ENCODE measurements at places on chromosomes 4 and X.

- no peak for DNase-seq
These were observed 10.1 kb upstream of the NEUROG2 start for GRCh38 chr4:112526061-112526460.

DNA sequence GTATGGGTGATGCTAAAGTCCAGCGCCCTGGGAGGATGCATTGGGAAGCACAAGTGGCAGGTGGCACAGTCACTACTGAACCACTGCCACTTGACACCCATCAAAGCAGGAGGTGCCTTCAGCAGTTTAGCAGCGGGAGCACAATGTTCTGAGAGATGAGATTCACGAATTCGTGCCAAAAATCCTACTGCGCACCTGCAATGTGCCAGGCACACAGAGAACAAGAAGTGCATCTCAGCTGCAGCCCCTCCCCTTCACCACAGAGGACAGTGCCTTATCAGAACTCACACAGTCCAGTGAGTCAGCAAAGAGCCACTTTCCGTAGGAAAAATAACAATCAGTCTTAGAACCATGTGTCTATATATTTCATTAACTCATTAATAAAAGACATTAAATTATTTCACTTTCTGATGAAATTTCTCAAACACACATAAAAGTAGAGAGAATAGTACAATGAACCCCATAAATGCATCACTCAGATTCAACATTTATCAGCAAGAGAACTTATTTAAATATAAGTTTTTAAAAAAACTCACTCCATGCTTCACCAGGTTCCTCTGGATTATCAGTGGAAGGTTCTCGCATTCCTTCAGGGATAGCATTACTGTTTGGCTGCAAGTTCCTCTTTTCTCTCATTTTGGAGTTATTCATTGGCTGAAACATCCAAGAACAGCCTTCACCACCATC, 47.0 kb downstream of the BEND2 start:
- no peak for DNase-seq

DNA sequence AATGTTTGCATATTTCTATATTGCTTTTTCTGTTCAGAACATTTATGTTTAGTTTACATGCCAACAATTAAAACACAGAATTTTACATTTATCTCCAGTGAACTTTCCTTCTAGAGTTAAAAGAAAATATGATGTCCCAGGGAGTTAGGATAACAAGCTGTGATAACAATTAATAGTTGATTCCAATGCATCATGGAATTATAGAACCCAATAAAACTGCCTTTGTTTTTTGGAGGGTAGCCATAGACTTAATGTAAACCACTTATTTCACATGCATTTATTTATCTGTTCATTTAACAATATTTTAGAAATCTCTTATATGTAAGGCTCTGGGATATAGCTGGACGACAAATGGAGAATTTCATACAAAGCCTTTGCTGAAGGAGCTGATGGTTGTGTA, 180.0 kb downstream of the CFAP299 start:
- DNase-seq, result no peak

GRCh38 chr4:38489924-38490639, 173.9 kb upstream of the KLF3 start:
- no peak for DNase-seq

DNA sequence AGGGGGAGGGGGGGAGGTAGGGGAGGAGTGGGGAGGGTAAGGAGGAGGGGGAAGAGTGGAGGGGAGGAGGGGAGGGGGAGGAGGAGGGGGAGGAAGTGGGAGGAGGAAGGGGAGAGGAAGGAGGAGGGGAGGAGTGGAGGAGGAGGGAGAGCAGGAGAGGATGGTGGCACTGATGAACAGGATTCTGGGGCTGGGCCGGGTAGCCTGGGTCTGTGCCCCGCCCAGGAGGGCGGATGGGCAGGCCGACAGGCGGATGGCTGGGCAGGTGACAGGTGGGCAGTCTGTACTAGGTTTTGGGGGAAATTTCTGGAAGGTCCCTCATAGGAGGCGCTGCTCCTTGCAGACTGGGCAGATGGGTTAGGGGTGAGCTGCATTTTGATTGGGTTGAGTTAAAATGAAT, 66.0 kb upstream of the ADRA2C start:
- DNase-seq, result no peak

DNA sequence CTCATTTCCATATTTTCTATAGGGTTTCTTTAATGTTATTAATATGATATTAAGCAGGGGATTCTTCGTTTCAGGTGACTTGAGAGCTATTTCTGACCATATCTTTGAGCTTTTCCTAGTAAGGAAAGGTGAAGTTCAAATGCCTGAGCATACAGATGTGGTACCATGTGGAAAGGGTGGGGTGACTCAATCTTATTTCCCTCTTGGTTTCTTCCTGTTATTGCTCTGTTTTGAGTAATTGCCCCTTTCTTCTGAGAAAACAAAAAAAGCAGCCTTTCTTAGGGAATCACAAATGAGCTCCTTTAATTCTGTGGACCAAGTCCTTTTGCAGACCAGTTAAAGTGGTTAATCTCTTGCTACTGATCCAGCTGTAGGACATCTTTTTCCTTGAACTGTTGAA, 41.0 kb upstream of the AGA start:
- DNase-seq, result no peak

DNA sequence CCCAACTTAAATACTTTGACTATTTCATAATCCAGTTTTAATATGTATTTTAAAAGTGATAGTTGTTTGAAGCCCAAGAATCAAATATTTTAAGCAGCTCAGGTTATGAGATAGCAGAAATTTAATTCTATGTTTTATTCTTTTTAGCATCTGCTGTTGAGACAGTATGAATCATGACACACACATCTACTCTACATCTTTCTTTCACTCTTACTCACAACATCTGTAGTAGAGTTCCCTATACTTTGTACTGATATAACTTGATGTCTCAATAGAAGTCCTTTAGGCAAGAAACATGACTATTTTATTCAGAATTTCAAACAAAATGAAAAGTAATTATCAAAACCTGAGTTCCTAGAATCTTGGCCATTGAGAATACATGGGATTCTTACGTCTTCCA, 187.9 kb upstream of the GNPDA2 start:
- DNase-seq, result no peak

GRCh38 chr4:146506272-146506671, 15.5 kb downstream of the SLC10A7 start:
- no peak for DNase-seq

DNA sequence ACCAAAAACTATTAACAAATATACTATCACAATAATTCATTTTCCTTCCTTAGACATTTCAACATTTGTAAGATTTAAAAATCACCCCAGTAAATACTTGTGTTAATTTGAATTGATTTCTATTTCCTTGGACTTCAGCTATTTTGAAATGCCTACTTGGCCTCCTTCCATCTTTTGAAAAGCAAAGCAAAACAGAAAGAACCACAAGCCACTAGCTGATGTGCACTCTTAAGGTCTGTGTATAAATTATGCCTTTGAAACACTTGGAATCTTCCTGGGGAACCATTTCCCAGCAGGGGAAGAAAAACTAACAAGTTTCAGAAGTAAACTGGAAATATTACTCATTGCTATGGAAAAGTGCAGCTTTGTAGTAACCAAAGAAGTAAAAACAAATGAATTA, 139.8 kb downstream of the CLCN4 start:
- no peak for DNase-seq

GRCh38 chr4:82528868-82529267, 32.9 kb downstream of the TMEM150C start:
- no peak for DNase-seq

GRCh38 chr4:74583757-74584156, 138.8 kb downstream of the AREG start:
- DNase-seq, result no peak

GRCh38 chr4:150852216-150852615, 162.9 kb downstream of the LRBA start:
- no peak for DNase-seq

DNA sequence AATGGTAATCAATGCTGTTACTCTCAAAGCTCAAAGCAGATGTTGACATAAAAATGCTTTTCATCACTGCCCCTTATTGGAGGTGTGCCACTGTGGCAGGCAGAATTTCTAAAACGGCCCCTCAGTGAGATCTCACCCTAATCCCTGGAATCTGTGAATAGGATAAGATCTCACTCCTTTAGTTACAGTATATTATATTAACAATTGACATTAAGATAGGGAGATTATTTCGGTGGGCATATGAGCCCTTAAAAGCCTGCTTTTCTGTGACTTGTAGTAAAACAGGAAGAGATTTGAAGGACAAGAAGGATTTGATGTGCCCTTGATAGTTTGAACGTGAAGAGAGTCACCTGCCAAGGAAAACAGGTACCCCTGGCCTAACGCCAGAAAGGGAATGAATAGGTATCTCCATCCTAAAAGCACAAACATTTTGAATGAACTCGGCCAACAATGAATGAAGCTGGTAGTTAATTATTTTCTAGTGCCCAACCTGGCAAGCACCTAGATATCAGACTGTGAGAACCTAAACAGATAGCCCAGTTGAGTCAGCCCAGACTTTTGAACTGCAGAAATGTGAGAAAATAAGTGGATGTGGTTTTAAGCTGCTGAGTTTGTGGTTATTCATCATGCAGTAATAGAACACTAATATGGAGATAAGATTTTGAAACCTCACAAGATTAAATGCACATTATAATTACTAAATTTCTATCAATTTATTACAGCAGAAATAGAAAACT, 881.6 kb downstream of the PCDH18 start:
- no peak for DNase-seq

- DNase-seq, result no peak
These were observed 6.2 kb upstream of the PUDP start for GRCh38 chrX:7154041-7154597.

GRCh38 chr4:107131295-107131694, 95.2 kb upstream of the DKK2 start:
- DNase-seq, result no peak

DNA sequence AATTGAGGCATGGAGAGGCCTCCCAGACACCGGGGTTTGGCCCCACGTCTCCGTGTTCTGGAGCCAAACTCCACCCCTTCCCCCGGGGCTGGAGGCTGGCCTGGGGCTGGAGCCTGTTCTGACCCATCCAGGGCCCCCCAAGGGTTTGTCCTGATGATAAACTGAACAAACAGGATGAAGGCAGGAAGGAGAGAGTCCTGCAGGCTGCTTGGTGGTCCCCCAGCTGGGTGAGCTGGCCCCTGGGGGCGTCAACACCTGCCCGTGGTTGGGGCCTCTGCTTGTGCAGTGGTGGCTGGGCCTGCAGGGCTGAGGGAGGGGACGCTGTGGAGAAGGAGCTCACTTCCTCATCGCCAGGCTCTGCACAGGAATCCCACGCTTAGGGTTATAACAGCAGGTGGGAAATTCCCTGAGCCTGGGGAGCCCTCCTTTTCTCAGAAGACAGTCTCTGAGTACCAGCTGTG, 2.3 kb downstream of the SH3TC1 start:
- peak; percentile 18 for DNase-seq

DNA sequence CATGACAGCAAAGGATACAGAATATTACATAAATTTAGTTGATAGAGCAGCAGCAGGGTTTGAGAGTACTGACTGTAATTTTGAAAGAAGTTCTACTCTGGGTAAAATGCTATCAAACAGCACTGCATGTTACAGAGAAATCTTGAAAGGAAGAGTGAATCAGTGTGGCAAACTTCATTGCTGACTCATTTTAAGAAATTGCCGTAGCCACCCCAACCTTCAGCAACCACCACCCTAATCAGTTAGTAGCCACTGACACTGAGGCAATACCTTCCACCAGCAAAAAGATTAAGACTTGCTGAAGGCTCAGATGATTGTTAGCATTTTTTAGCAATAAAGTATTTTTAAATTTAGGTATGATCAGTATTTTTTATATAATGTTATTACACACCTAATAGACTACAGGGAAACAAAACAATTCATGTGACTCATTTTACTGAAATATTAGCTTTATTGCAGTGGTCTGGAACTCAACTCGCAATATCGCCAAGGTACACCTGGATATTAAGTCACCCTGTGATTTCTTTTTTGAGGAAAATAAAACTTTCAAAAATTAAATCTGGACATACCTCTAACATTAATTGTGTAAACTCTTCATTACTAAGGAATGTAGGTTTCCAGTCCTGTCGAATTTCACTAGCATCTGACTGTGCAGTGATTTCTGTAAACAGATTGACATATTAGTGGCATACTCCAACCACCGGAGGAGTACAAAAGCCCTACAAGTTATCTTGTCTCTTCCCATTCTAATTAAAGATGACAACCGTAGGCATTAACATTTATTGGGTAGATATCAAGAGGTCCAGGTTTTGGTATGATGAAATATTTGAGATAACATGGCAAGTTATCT, 71.1 kb downstream of the CLOCK start:
- DNase-seq, result no peak

DNA sequence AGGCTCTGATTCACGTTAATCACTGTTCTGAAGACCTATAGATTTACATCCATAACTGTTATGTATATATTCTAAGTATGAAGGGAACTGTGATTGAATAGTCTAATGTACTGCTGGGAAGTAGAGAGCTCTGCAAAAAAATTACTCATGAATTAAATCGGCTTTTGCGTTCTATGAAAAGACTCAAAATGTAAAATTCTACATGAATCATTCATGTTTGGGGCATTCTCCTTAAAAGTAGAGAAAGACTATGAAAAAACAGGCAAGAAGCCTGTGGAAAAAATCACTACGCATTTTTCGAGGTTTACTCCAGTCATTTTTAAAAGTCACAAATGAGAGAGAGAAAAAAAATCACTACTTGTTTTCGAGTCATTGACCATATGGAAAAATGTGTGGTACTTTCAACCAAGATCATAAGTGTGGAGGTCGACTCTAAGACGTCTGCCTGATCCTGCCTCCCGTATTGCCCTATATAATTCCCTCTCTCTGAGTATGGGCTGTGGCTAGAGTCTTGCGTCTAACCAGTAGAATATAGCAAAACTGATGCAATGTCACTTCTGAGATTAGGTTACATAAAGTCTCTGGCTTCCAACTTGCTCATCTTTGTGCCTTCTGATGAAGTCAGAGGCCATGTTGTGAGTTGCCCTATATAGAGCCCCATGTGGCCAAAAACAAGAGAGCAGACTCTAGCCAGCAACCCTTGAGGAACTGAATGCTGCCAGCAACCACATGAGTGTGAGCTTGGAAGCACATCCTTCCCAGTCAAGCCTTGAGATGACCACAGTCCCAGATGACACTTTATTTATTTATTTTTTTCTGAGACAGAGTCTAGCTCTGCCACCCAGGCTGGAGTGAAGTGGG, 32.1 kb upstream of the VEGFD start:
- no peak for DNase-seq

DNA sequence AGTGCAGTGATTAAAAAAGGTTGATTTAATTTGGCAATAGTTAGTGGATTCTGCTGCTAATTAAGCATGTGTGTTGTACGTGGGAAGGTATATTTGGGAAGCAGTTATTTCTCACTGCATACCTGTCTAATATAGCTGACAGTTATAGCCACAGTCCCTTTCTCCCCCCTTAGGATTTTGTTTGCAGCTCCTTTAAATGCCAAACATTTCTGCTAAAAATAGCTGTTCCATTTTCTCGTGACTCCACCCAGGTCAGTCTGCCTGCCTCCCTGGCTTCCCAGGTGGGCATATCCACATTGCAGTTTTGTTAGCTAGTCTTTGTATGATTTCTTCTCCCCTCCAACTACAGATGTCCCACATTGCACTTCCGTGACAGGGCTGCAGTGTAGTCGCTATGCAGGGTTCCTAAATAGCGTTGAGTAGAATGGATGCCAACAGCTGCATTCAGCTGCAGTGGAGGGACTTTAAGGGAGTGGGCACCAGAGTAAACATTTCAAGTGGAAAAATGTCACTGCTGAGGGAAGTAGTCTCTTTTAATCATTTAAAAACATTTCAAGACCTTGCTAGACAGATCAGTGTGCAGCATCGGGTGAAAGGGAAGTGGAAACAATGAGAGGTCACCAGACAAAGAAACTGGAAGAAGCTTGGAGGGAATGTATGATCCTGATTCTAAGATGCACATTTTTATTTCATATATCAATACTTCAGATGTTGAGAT, 326.3 kb downstream of the RAPGEF2 start:
- no peak for DNase-seq

- no peak for DNase-seq
These were observed 544.0 kb downstream of the SPRY1 start for GRCh38 chr4:123940604-123941003.

Measured in activated gamma-delta T cell treated with Interleukin-2 at 50 U/mL for 16 hours (primary cell).